Esophagus muscularis mucosa (tissue), 4 donors: ENCODE measurements at places on chromosomes 4 and X. TPM values are rescaled to one million over a fixed set of nuclear protein-coding genes. Genes with fewer than 3 reads are reported as not detected.

- H3K4me3 ChIP-seq: no peak overlapping the region
- H3K4me1 ChIP-seq: peaks cover 62% of the 10 kb centered on the region
- peak overlapping the region; percentile 78 for H3K27ac ChIP-seq
- DNase-seq: no peak
- H3K36me3 ChIP-seq: no peaks in the 10 kb centered on the region
- H3K27me3 ChIP-seq: no peaks in the 10 kb centered on the region
Measured at GRCh38 chr4:7964890-7965662, 25.4 kb upstream of the AFAP1 start.

DNA sequence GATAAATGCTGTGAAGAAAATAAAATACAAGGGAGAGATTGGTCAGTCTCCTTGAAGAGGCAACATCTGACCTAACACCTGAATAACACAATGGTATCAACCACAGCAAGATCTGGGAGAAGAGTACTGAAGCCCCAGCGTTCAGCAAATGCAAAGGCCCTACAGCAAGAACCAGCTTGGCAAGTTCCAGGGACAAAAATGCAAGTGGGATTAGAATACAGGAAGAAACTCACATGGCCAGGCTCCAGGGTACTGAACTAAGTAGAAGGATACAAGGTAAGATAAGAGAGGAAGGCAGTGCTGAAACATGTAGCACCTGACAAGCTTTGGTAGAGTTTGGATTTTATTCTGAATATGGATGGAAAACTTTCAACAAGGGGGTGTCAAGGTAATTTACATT, 3.6 kb downstream of the SMIM14 start:
- H3K4me1 ChIP-seq: peaks cover 36% of the 10 kb centered on the region
- no peaks in the 10 kb centered on the region for H3K27me3 ChIP-seq
- no peak overlapping the region for H3K4me3 ChIP-seq
- H3K36me3 ChIP-seq: peaks cover 7% of the 10 kb centered on the region

- no peak overlapping the region for H3K27ac ChIP-seq
- H3K27me3 ChIP-seq: no peaks in the 10 kb centered on the region
- H3K4me3 ChIP-seq: no peak overlapping the region
- DNase-seq: no peak
- H3K4me1 ChIP-seq: peaks cover 26% of the 10 kb centered on the region
Measured at GRCh38 chr4:2608291-2608690, 71.8 kb downstream of the FAM193A start.

- H3K36me3 ChIP-seq: no peaks in the 10 kb centered on the region
- DNase-seq: no peak
- no peak overlapping the region for H3K4me3 ChIP-seq
- H3K27ac ChIP-seq: no peak overlapping the region
- H3K27me3 ChIP-seq: no peaks in the 10 kb centered on the region
- no peaks in the 10 kb centered on the region for H3K4me1 ChIP-seq
Measured at GRCh38 chr4:69523385-69524132, 27.9 kb upstream of the UGT2B4 start.

DNA sequence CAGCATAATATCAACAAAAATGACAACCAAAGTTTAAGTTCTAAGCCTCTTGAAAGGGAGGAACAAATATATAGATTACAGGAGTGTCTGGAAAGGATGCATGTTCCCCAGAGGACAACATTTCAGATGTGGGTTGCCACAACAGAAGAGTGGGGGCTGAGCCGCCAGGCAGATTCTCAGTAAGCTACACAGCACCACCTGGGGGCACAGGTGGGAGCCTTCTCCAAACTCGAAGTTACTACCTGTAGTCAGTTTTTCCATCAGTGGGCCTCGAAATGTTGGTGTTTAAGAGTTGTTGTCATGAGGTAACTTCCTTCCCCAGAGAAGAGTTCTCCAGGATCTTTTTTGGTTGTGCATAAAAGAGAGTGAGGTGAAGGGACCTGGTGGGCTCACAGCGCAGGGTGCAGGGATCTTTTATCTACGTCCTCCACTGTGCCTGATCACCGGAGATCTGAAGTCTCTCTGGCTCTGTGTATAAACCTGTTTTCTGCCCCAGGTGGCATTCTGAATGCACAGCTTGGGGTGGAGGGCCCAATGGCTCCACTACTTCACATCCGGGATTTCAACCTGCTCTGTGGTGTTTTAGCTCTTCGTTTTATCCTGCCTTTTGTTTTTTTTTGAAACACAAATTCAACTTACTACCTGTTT, 58.4 kb upstream of the STS start:
- no peak overlapping the region for H3K27ac ChIP-seq
- no peaks in the 10 kb centered on the region for H3K4me1 ChIP-seq
- no peak for DNase-seq
- H3K27me3 ChIP-seq: no peaks in the 10 kb centered on the region
- peaks cover 7% of the 10 kb centered on the region for H3K36me3 ChIP-seq

DNA sequence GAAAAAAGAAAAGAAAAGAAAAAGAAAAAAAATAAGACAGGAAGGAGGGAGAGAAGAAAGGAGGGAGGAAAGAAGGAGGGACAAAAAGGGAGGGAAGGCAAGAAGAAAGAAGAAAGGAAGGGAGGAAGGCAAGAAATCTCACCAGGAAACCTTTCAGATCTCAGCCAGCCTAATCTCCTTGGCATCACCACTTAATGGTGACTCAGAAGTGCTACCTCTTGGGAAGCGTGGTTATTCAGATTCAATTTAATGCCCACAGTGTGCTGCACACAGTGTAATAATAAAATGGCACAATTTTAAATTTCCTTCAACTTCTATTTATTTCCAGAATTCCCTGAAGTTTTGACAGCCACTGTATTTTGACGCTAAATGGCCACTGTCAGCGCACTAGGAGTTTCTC, 50.3 kb downstream of the DKK2 start:
- no peak for DNase-seq
- H3K4me3 ChIP-seq: no peak overlapping the region
- no peaks in the 10 kb centered on the region for H3K4me1 ChIP-seq
- H3K27ac ChIP-seq: no peak overlapping the region
- H3K27me3 ChIP-seq: no peaks in the 10 kb centered on the region

Gene F8A1
- 15.4 TPM for total RNA-seq

- H3K4me3 ChIP-seq: no peak overlapping the region
- no peaks in the 10 kb centered on the region for H3K36me3 ChIP-seq
- H3K27ac ChIP-seq: no peak overlapping the region
- no peaks in the 10 kb centered on the region for H3K27me3 ChIP-seq
- H3K4me1 ChIP-seq: peaks cover 86% of the 10 kb centered on the region
Measured at GRCh38 chr4:57053508-57053907, 56.7 kb downstream of the IGFBP7 start.

- no peak overlapping the region for H3K27ac ChIP-seq
- H3K4me3 ChIP-seq: no peak overlapping the region
- DNase-seq: no peak
Measured at GRCh38 chrX:68196939-68197791, 236.1 kb downstream of the OPHN1 start.

Gene HMX1
- total RNA-seq: not detected

- no peak overlapping the region for H3K27ac ChIP-seq
- H3K27me3 ChIP-seq: no peaks in the 10 kb centered on the region
- H3K36me3 ChIP-seq: no peaks in the 10 kb centered on the region
- no peaks in the 10 kb centered on the region for H3K4me1 ChIP-seq
Measured at GRCh38 chrX:18855919-18856644, 127.8 kb downstream of the PHKA2 start.

GRCh38 chrX:72038016-72038415, 93.7 kb downstream of the RTL5 start:
- H3K27ac ChIP-seq: peak overlapping the region; percentile 21
- no peak for DNase-seq
- H3K27me3 ChIP-seq: no peaks in the 10 kb centered on the region
- no peak overlapping the region for H3K4me3 ChIP-seq

Gene KLB
- under 0.01 TPM for total RNA-seq

GRCh38 chrX:6053141-6053540, 175.5 kb downstream of the NLGN4X start:
- no peaks in the 10 kb centered on the region for H3K4me1 ChIP-seq
- no peaks in the 10 kb centered on the region for H3K36me3 ChIP-seq
- no peak for DNase-seq
- H3K27me3 ChIP-seq: no peaks in the 10 kb centered on the region
- H3K27ac ChIP-seq: no peak overlapping the region

DNA sequence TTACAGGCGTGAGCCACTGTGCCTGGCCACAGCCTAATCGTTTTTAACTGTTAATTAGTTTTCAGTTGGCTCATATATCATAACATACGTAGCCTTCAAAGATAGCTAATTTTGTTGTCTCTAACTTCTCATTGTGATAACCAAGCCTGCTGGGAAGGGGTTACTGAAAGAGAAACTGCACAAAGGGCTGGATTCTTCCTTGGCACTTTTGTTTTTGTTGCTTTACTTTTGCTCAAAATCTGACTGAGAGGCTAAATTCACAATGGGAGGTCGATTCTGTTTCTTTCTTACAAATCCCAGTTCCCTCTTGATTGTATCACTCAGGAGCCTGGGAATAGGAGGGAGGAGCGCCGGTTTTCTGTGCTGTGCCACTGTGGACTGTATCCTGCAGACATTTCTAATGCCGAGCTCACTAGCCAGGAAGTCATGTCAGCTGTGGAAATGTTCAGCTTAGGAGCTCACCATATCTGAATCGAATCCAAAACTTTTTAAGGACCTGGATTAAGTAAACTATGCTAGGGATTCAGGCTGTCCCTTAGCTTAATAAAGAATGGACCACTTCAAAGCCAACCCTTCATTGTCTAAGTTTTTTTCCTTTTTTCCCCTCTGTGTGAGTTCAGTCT, 120.5 kb upstream of the FAT1 start:
- no peaks in the 10 kb centered on the region for H3K36me3 ChIP-seq
- no peaks in the 10 kb centered on the region for H3K27me3 ChIP-seq
- peaks cover 49% of the 10 kb centered on the region for H3K4me1 ChIP-seq
- no peak for DNase-seq
- peak overlapping the region; percentile 34 for H3K4me3 ChIP-seq

DNA sequence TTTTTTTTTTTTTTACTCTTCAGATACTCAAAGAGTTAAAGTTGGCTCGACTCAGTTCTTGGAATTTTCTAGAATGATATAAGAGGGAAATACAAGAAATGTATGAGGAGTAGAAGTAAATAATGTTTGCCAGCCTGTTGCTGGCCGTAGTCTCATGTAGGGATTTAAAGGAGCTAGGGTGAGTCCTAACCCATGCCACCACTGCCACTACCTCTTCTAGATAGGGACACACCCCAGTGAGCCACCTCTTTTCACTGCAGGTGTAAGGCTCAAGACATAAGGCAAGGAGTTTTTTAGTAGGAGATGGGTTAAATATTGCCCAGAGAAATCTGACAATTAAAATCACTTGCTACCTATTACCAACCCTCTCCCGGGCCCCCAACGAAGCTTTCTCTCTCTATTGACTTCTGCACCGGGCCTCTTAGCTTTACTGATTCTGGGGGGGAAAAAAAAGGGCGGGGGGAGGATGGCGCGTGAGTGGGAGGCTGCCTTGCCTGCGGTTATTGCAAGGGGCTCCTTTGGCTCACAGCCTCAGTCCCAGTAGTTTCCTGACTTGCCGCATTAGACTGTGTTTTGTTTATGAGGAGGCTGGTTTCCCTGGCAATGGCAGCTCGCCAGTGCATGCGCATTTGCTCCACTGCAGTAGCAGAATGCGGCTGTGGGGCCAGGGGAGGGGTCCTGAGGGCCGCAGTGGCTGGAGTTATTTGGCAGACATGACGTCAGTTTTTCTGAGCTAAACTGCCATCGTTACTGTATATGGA, 3.0 kb downstream of the LINC00632 start:
- H3K27ac ChIP-seq: no peak overlapping the region
- H3K27me3 ChIP-seq: no peaks in the 10 kb centered on the region
- DNase-seq: no peak
- H3K4me1 ChIP-seq: peaks cover 7% of the 10 kb centered on the region
- no peaks in the 10 kb centered on the region for H3K36me3 ChIP-seq

Gene PLK4
- total RNA-seq: 0.83 TPM

DNA sequence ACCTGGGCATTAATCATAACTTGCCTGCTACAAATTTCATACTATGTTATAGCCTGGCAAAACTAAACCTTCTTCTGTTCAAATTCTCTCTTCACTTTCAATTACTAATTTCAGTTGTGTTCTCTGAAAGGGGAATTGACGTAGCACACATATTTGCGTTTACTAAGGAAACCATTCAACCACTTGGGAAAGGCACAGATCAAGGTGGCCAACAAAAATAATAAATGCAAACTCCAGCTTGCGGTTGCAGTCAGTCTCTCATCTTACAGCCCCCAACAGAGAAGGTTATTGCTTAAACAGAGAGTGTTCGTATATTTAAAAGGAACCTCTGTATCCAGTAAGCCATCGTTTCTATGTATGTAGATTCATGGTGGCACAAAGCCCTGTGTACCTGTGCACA, 4.0 kb downstream of the SRPX start:
- no peak overlapping the region for H3K4me3 ChIP-seq
- H3K27me3 ChIP-seq: no peaks in the 10 kb centered on the region
- no peaks in the 10 kb centered on the region for H3K36me3 ChIP-seq
- DNase-seq: no peak
- no peak overlapping the region for H3K27ac ChIP-seq
- H3K4me1 ChIP-seq: no peaks in the 10 kb centered on the region

DNA sequence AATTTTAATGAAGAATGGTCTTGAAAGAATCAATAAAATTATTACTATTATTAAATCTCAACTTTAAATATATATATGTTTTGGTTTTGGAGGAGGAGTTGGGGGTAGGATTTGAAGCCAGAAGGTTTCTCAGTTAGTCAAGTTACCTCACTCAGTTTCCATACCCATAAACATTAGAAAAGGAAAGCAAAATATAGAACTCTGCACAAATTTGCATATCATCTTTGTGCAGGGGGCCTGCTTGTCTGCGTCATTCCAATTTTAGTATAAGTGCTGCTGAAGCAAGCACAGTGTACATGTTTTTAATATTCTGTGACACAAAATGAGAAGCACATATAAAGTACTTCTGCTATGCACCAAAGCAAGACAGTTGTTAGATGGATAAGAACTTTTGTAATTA, 47.5 kb upstream of the SCRG1 start:
- no peak for DNase-seq
- H3K36me3 ChIP-seq: no peaks in the 10 kb centered on the region
- H3K27ac ChIP-seq: no peak overlapping the region
- peaks cover 24% of the 10 kb centered on the region for H3K4me1 ChIP-seq
- no peak overlapping the region for H3K4me3 ChIP-seq

- H3K27ac ChIP-seq: no peak overlapping the region
- no peaks in the 10 kb centered on the region for H3K27me3 ChIP-seq
- peaks cover 11% of the 10 kb centered on the region for H3K4me1 ChIP-seq
- DNase-seq: no peak
- no peaks in the 10 kb centered on the region for H3K36me3 ChIP-seq
Measured at GRCh38 chr4:113645771-113646441, 115.6 kb downstream of the CAMK2D start.

DNA sequence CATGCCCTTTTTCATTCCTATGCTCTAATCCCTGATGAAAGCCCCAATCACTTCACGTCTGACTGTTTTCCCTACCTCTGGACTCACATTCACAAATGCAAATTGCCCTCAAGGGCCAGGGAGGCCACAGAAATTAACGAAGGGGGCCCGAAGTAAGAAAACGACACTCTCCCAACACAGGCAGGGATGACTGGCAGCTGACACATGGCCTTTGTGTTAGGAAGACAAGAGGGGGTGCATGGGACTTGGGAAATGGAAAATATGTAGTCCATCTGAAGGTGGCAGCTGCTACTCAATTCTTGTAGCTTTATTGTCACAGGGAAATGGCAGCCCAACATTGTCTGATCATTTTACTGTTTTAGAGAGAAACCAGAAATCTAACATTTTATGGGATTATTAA, 12.3 kb upstream of the SPARCL1 start:
- H3K4me1 ChIP-seq: peaks cover 49% of the 10 kb centered on the region
- no peak overlapping the region for H3K4me3 ChIP-seq
- peak overlapping the region; percentile 87 for H3K27ac ChIP-seq
- peak; percentile 82 for DNase-seq
- H3K36me3 ChIP-seq: no peaks in the 10 kb centered on the region

- no peaks in the 10 kb centered on the region for H3K27me3 ChIP-seq
- DNase-seq: no peak
- no peak overlapping the region for H3K27ac ChIP-seq
Measured at GRCh38 chr4:127370604-127371003, 262.2 kb upstream of the INTU start.

Gene TRIML2
- not detected for total RNA-seq
